ENCODE measurements at places on chromosomes 2 and 18. TPM values are rescaled to one million over a fixed set of nuclear protein-coding genes. Genes with fewer than 3 reads are reported as not detected.

The TUBA4B gene
- total RNA-seq = not detected

The NTSR2 gene
- total RNA-seq = not detected

The TACR1 gene
- not detected for total RNA-seq

DNA sequence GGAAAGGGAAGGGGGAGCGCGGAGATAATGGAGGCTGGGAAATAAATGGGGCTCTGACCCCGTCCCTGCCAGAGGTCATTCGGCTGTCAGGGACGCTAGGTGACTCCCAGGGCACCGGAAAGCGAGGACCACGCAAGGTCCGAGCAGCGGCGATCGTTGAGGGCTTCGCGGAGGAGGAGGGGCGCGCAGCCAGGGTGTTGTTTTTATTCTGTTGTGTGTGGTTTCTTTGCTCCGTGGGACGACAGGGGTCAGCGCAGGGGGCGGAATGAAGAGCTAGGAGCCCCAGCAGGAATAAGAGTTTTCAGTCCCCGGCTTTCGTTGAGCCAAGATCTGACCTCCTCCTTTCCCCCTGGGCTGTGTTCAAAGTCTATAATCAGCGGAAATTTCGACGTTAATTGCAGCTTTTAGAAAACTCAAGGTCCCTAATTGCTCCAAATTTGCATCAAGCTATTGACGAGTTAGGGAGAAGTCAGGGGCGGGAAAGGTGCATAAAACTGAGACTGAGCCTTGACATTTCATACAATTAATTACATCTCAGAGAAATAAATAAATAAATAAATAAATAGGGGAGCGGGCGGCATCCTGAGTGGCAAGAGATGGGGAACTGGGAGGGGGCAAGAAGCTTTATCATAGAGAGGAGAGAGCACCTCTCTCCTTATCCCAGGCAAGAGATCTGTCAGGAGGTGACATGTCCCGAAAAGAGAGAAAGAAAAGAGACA is 2.2 kb downstream of the GAD1 start:
- peaks cover 41% of the 10 kb centered on the region for H3K36me3 ChIP-seq
- DNase-seq = no peak
- H3K27ac ChIP-seq = no peak overlapping the region
- peaks cover 54% of the 10 kb centered on the region for H3K27me3 ChIP-seq
- peak overlapping the region; percentile 87 for H3K4me3 ChIP-seq

DNA sequence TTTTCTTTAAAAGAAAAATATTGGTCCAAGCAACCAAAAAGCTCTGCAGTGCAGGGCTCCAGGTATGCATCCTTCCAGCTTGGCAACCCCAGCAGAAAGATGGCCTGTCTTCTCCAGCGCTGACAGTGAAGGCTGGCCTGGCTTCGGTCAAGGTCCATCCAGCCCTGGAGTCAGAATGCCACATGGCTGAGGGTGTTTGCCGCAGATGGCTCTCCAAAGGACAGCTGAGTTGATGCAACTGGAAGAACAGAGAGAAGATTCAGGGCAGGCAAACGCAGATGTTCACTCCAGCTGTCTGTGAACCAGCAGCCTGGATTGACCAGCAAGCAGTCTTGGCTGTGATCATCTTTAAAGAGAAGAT is 51.4 kb downstream of the MARCO start:
- H3K4me1 ChIP-seq = no peaks in the 10 kb centered on the region
- no peak for DNase-seq
- no peak overlapping the region for H3K27ac ChIP-seq
- H3K4me3 ChIP-seq = no peak overlapping the region

- H3K27ac ChIP-seq = no peak overlapping the region
- no peaks in the 10 kb centered on the region for H3K27me3 ChIP-seq
- DNase-seq = no peak
- H3K4me1 ChIP-seq = peaks cover 7% of the 10 kb centered on the region
- peaks cover 15% of the 10 kb centered on the region for H3K36me3 ChIP-seq
These were observed 42.2 kb downstream of the HIBCH start for GRCh38 chr2:190277234-190278112.

GRCh38 chr2:222942977-222943376 is 82.1 kb downstream of the ACSL3 start:
- DNase-seq = no peak
- H3K27ac ChIP-seq = no peak overlapping the region
- H3K4me1 ChIP-seq = peaks cover 17% of the 10 kb centered on the region
- peaks cover 26% of the 10 kb centered on the region for H3K36me3 ChIP-seq

GRCh38 chr2:121360566-121361300 is 75.7 kb upstream of the TFCP2L1 start:
- H3K27ac ChIP-seq = no peak overlapping the region
- H3K4me1 ChIP-seq = peaks cover 7% of the 10 kb centered on the region
- H3K36me3 ChIP-seq = peaks cover 53% of the 10 kb centered on the region
- H3K4me3 ChIP-seq = no peak overlapping the region
- no peak for DNase-seq
- H3K27me3 ChIP-seq = no peaks in the 10 kb centered on the region

DNA sequence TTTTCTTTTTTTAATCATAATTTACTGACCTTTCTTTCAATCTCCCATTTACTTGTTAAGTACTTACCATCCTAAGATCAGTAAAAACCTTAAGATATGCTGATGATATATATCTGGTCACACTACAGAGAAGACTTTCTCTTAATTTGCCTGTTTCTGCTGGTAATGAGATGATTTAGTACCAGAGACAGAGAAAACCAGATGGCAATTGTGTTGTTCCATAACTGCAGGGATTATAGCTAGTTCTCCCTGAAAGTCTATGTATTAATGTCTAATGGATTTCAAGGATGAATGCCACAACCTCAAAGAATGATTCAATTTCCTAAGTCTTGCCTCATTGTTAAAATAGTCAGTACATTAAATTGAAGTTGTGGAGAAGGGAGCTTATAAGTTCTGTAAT is 40.3 kb downstream of the SNTG2 start:
- no peaks in the 10 kb centered on the region for H3K4me1 ChIP-seq
- DNase-seq = no peak
- H3K4me3 ChIP-seq = no peak overlapping the region
- peaks cover 3% of the 10 kb centered on the region for H3K27me3 ChIP-seq
- no peak overlapping the region for H3K27ac ChIP-seq

GRCh38 chr2:8296306-8296705 is 385.6 kb upstream of the ID2 start:
- no peak for DNase-seq
- peaks cover 31% of the 10 kb centered on the region for H3K36me3 ChIP-seq
- H3K27me3 ChIP-seq = peaks cover 13% of the 10 kb centered on the region

DNA sequence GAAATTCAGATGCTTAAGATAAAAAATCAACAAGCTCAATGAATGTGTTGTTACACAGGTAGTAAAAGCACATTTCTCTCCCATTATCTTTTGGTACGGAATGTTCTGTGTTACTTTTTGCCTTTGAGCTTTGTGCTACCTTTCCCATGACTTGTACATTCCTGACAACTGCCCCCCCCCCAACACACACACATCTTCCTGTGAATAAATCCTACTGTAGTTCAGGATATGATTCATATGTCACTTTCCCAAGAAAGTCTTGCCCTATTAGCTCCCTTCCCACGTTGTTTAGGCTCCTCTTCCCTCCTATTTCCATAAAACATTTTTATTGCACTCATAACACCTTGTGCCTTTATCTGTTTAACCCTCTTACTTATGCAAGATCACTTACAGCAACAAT is 442.6 kb upstream of the LRATD1 start:
- no peak for DNase-seq
- H3K4me3 ChIP-seq = no peak overlapping the region
- H3K27ac ChIP-seq = no peak overlapping the region
- H3K27me3 ChIP-seq = no peaks in the 10 kb centered on the region

DNA sequence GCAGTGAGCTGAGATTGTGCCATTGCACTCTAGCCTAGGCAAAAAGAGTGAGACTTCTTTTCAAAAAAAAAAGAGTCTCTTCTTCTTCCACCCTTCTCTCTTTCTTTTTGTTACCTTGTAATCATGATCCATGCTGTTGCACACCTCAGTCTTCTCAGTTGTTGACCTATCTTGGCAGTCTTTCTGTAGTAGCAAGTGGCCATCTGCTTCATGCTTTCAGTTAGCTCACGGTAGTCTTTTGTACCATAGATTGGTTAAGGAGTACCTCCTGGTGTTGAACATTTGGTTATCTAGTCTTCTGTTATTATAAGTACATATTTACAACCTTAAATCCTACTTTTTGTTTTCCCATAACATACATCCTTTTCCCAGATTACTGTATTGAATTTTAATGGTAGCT is 3.1 kb downstream of the GORASP2 start:
- H3K36me3 ChIP-seq = peaks cover 49% of the 10 kb centered on the region
- no peak for DNase-seq
- peaks cover 38% of the 10 kb centered on the region for H3K4me1 ChIP-seq
- no peaks in the 10 kb centered on the region for H3K27me3 ChIP-seq

- no peak for DNase-seq
- H3K36me3 ChIP-seq = peaks cover 29% of the 10 kb centered on the region
- H3K4me3 ChIP-seq = no peak overlapping the region
These were observed 32.9 kb downstream of the ZC3H15 start for GRCh38 chr2:186518945-186519344.

GRCh38 chr18:27184115-27185024 is 738 bp downstream of the CHST9 start:
- H3K4me3 ChIP-seq = no peak overlapping the region
- peaks cover 22% of the 10 kb centered on the region for H3K27me3 ChIP-seq
- no peak overlapping the region for H3K27ac ChIP-seq
- no peak for DNase-seq

Measured in activated T-helper 2 cell treated with anti-CD3 and anti-CD28 coated beads, Interferon-gamma antibody, Interleukin-2, Interleukin-4, amounts not matched to agents 10 μg/mL and 5 μg/mL and 100 μg/mL, durations not matched to agents 14 hours and 24 hours and 36 hours (primary cell).